ENCODE measurements at places on chromosomes 7 and 10. TPM values are rescaled to one million over a fixed set of nuclear protein-coding genes. Genes with fewer than 3 reads are reported as not detected.

TFPI2 gene
- 417 TPM for total RNA-seq

OR9A2 gene
- total RNA-seq: not detected

PILRA gene
- under 0.01 TPM for total RNA-seq

OPN4 gene
- total RNA-seq: not detected

CHPF2 gene
- total RNA-seq: 69.0 TPM
